ENCODE measurements at places on chromosomes 11 and 22.

GRCh38 chr11:71065841-71066240 is 186.5 kb downstream of the SHANK2 start:
- no peak for DNase-seq

GRCh38 chr11:10488121-10488933 is 33.3 kb downstream of the AMPD3 start:
- DNase-seq, result no peak

- no peak for DNase-seq
These were observed 67.2 kb upstream of the BMAL1 start for GRCh38 chr11:13210424-13210823.

DNA sequence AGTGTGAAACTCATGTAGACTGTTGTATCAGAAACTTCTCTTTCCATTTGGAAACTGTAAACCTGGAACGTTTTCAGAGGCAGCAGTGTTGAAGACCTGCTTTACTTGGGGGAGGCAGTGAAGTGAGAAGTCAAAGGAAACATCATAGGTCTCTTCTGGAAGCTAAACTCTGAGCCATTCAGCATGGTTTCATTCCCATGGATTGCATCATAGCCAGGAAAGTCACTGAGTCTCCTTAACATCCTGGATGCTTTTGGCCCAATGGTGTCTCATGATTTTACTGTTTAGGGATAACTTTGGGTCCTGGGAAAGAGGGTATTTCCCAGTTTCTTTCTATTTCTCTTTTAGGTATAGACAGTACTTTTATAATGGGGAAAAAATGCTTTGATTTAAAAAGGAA is 153.2 kb upstream of the E2F8 start:
- no peak for DNase-seq

DNA sequence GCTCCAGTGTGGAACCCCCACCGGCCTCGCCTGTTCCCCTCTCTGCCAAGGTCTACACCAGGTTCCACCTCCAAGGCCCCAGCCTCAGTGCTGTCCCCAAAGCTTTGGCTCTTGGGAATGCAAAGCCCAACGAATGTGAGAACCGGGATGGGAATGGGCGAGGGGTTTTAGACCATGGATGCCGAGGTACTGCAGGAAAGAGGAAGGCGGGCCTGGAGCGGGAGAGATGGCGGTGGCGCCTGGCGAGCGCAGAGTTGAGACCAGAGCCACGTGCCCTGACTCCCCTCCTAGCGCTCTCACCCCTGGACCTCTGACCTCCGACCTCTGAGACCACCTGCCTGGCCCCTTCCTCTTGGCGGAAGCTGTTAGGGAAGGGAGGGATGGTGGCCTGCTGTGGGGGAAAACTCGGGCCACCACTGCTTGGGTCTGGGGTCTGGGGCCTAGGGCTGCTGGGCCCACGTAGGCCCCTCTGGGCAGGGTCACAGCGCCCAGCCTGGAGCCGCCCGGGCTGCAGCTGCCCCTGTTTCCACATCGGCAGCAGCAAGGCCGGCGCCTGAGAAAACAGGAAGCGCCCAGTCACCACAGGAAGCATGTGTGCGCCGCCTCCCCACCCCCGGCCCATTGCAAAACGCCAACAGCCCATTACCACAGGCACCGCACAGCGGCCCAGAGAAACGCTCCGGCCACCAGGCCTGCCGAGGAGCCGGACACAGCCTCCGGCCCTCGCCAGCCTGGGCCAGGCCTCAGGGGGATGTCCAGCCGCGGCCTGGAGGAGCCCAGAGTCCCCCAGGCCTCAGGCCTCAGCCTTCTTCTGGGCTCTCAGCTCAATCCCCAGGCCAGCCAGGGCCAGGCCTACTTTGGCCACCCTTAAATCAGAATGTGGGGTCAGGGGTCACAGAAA is 13.8 kb upstream of the SLC39A13 start:
- DNase-seq, result peak; percentile 20

DNA sequence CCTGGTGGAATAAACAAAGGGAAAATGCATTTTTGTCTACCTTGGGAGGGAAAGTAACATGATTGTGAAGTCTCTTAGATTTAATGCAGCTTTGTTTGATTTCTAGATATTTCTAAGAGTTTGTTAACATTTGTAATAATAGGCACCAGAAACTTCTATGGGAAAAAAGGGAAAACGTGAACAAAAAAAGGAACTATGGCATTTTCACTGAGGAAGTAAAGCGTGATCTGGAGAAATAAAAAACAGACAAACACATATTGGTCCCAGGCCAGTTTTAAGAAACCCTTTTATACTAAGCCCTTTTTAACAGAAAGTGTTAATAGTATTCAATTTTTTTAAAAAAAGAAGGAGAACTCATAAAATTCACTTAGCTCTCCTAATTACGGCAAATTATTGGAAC is 6.9 kb upstream of the MS4A7 start:
- no peak for DNase-seq

- no peak for DNase-seq
These were observed 174.6 kb downstream of the CTTN start for GRCh38 chr11:70572974-70573260.

- DNase-seq, result no peak
These were observed 19.4 kb downstream of the PIWIL4 start for GRCh38 chr11:94586546-94586945.

DNA sequence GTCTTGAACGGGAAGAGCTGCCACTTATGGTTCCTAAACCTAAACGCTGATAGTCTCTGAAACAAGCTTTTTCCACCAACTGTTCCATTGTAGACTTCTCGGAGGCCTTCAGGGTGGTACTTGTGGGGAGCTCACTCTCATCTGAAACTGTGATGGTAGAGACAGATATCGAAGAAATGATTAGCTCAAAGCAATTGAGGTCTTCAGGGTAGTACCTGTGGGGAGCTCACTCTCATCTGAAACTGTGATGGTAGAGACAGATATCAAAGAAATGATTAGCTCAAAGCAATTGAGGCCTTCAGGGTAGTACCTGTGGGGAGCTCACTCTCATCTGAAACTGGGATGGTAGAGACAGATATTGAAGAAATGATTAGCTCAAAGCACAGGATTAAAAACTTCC is 175.7 kb downstream of the SWAP70 start:
- DNase-seq, result no peak

DNA sequence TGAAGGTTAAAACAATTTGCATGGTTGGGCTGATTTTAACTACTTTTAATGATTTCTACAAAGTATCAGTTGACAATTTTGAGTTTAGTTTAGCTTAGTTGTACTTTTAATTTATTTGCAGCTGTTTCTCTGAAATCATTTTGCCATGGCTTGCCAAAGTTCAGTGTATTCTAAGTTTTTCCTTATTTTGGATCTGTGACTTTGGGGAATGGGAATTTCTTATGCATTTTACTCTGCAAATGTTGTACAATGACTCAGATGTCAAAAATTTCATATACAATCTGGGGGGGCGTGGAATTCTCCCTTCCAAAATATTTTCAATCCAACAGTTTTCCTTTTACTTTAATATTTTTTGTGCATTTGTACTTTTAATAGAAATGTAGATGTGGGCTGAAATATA is 8.9 kb upstream of the DCHS1 start:
- no peak for DNase-seq

GRCh38 chr22:49825944-49826602 is 1.6 kb downstream of the BRD1 start:
- peak; percentile 25 for DNase-seq

DNA sequence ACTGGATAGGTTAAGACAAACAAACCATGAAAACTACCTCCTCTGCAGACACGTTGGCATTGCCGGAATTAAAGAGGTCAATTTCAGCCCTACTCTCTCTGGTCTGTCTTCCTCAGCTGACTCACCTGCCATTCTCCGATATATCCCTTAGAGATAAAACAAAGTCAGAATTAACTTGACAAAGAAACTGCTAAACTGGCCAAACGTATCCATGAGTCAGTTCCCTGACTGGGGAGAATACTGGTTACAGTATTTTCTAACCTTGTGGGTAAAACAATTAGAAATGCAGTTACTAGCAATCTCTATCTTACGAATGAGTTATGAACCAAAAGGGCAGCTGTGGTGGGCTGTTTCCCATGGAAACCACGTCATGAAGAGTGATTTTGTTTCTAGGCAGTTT is 96.2 kb downstream of the RDX start:
- DNase-seq, result no peak

Measured in effector CD8-positive, alpha-beta T cell (primary cell).